ENCODE measurements at places on chromosomes 5 and 9.

DNA sequence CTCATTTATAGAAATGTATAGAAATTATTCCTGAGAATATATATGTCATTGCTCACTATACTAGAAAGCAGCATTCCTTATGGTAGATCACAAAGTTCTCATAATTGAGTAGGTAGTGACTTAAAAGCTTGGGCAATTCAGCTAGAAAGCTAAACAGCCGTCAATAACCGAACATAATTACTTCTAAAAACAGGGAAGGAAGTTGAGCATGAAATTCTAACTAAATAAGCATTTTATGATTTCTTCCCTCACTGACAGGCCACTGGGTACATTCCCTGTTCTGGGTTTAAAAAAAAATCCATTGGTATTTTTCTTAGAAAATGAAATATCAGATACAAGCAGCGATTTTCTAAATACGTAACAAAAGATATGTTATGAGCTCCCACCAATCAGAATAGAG lies 91.1 kb upstream of the DAB2 start:
- DNase-seq: no peak

GRCh38 chr9:137809040-137809576 lies 68.5 kb upstream of the CACNA1B start:
- DNase-seq: no peak

DNA sequence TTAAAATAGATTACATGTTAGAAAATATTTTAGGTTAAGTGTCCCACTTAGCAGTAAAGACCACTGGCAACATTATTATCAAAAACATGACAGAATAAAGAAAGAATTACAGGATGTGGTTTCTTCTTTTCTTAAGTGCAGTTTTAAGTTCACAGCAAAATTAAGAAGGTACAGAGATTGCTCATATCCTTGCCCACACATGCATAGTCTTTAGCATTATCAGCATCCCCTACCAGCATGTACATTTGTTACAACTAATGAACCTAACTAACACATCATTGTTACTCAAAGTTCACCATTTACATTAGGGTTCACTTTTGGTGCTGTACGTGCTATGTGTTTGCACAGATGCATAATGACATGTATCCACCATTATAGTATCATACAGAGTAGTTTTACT lies 837.7 kb upstream of the CDH9 start:
- no peak for DNase-seq

DNA sequence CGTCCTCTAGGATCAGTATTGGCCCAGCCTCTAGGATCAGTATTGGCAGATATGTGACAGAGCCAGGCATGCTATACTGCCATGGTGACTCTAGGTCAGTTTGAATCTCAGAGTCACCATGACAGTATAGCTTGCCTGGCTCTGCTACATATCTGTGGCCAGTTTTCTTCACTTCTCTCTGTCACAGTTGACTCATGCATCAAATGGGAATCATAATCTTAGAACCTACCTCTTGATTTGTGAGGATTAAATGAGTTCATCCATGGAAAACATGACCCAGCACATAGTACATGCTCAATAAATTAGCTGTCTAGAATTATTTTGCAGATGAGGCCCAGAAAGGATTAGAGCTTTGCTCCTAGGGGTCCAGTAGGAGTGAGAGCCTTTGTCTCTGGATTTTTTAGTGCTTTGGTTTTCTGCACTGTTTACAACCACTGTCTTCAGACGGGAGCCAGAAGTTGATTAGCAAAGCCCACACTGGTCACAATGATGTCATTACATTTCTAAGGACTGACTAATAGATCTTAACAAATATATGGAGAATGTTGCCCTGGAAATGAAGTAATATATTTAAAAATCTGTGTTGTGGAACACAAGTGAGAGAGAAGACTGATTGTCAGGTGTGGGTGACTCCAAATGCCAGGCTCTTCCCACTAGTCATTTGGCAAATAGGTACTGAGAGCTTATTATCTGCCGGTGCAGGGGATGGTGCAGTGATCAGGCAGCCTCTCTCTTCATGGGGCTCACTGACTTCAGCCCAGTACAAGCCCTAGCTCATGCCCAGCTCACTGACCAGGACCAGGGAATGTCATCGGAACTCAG lies 76.0 kb downstream of the COL15A1 start:
- no peak for DNase-seq

GRCh38 chr5:90488791-90489190 lies 14.1 kb downstream of the POLR3G start:
- DNase-seq: no peak

DNA sequence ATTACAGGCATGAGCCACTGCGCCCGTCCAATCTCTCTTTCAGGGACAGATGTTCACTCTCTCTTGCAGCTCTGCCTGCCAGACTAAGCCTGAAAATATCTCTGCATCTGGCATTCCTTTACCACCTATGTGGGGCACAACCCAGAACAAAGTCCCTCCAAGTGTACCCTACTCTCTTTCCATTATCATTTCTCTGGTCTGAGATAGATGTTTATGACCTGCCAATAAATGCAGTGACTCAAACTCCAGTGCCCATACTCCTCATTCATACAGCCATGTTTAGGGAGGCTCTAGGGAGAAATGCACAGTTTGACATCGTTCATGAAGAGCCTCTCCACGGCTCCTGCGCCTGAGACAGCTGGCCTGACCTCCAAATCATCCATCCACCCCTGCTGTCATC lies at the start of gene BTNL3:
Gene BTNL3, plus strand, starts transcription at position 255 of the 400 bp plus-strand sequence. CDS start 183 bp downstream, outside the sequence.
- DNase-seq: no peak

GRCh38 chr5:177087398-177088005 lies 787 bp downstream of the FGFR4 start:
- DNase-seq: no peak

- DNase-seq: no peak
These were observed 149.6 kb downstream of the DROSHA start for GRCh38 chr5:31382051-31382878.

GRCh38 chr5:124902097-124902821 lies 155.8 kb upstream of the ZNF608 start:
- no peak for DNase-seq

DNA sequence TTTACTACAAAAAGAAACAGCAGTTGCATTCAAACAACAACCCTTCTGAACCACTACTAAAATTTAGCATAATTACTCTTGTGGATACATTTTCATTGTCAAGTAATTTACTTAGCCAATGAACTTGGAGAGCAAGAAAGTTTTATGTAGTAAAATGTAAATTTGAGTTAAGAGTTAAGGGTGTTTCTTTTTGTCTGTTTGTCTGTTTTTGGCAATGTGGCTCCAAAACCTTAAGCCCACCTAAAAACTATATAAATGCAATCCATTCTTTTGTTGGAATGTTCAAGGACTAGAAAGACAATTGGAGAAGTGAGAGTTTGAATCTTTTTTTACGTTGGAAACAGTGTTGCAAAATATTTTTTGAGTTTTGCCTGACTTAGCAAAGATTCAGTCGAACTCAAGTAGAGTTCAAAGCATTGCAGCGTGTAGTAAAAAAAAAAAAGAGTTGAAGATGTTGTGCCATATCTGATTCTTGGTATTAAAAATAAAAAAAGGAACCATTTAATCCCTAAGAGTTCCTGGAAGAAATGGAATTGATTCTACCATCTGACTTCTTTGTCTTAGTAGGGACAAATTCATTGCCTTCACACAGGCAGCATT lies 867 bp downstream of the SYK start:
- no peak for DNase-seq

DNA sequence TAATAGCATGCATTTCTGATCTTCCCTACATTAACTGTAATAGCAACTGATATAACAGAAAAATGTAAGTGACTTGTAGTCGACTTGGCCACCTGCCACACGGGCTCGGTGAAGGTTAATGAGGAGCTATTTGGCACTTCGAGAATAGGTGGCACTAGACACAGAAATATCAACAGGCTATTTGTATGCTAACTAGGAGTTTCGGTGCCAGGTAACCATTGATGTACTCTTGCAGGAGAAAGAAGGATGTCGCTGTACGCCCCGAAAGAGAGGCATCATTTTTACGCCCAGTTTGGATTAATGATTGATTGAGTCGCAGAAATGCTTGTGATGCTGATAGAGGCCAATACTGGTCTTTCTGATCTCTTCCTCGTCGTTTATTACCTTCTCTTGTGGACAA lies 516 bp upstream of the DMRT2 start:
- DNase-seq: no peak

DNA sequence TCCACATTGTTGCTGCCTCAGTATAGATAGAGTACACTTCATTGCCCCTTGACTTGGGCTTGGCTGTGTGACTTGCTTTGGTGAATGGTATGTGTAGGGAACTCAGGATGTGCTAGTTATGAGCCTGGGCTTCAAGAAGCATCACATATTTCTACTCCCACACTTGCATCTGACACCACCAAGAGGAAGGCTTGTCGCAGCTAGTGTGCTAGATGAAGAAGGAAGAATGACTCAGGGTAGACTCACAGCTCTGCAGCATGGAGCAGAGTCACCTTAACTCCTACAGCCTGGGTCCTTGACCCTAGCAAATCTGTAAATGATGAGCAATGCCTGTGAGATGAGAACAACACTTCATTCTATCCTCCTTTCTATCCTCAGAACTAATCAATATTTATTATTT lies 261.8 kb downstream of the ASTN2 start:
- DNase-seq: no peak

DNA sequence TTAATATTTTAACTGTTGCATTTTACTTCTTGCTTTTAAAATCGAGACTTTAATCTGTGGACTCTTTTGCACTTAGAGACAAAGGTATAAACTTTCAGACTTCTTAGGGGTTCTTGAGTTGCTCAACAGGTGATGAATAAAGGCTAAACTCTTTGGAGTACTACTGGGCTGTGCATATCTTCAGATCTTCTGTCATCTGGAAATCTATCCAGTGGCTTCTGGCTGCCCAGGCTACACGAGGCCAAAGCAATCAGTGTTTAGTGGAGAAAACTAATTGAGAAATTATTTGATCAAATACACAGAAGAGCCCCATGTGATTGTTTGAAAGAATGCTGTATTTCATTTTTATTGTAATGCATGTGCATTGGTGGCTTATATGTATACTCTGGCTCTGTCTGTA lies 146.1 kb downstream of the PBX3 start:
- no peak for DNase-seq

DNA sequence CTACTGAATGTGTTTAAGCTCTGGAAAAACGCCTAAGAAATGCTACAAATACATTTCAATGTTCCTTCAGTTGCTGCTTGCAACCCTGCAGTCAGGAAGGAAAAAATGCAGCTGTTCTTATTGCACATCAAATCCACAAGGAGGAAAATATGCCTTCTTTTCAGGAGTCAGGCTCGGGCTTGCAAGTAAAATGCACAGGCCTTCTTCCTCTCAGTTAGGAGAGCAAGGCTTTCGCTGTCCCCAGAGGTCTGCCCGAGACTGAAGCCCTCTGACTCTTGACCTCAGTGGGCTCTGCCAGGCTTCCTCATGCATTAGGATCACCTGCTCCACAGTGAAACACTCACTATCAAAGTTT lies 899 bp upstream of the SHC3 start:
- DNase-seq: no peak

GRCh38 chr5:73120222-73121118 lies at the start of gene TMEM171:
TSS of gene TMEM171 (plus strand) at chr5:73120575. CDS start at chr5:73123374, 2,799 bp downstream.
- no peak for DNase-seq

All from activated CD8-positive, alpha-beta memory T cell treated with anti-CD3 and anti-CD28 coated beads for 48 hours (primary cell).